ENCODE measurements at places on chromosomes 13 and 19.

DNA sequence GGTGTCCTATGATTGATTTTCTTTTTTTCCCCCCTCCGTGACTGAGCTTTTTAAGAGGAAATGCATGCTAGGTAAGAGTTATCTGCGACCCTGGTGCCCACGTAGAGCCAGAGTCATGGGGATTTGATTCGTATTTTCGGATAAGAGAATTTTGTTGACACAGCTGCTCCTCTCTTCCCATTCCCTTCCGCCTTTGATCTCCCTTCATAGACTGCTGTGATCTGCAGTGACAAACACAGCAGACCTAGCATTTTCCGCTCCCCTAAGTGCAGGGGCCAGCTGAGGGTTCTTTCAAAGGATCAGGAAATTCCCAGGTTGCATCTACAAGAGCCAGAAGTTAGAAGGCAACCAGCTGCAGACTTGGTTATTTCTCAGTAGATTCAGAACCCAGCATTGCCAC, 70.5 kb downstream of the ZNF568 start:
- H3K36me3 ChIP-seq, result no peaks in the 10 kb centered on the region
- no peak overlapping the region for H3K27ac ChIP-seq
- DNase-seq, result no peak
- no peak overlapping the region for H3K4me3 ChIP-seq
- H3K27me3 ChIP-seq, result no peaks in the 10 kb centered on the region
- H3K4me1 ChIP-seq, result no peaks in the 10 kb centered on the region

DNA sequence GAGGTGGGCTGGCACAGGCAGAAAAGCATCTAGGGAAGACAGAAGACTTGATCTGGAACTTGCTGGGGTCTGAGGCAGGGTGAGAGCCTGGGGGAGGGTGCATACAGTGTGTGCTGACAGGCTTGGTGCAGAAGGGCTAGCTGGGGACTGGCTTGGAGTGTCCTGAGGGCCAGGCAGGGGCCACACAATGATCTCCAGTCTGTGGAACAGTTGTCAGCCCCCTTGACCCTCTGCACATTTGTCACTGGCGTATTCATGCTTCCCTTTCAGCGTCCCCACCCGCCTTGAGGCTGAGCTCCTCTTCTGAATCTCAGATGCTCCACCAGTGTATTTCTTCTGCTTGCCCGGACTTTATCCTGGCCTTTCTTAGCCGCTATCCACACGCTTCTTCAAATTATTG, 2.8 kb upstream of the MICU2 start:
- H3K36me3 ChIP-seq, result no peaks in the 10 kb centered on the region
- DNase-seq, result no peak
- no peak overlapping the region for H3K27ac ChIP-seq
- no peaks in the 10 kb centered on the region for H3K4me1 ChIP-seq
- no peak overlapping the region for H3K4me3 ChIP-seq

GRCh38 chr13:49980266-49980665, 16.6 kb upstream of the TRIM13 start:
- no peak for DNase-seq
- no peak overlapping the region for H3K4me3 ChIP-seq
- no peaks in the 10 kb centered on the region for H3K4me1 ChIP-seq
- no peak overlapping the region for H3K27ac ChIP-seq

DNA sequence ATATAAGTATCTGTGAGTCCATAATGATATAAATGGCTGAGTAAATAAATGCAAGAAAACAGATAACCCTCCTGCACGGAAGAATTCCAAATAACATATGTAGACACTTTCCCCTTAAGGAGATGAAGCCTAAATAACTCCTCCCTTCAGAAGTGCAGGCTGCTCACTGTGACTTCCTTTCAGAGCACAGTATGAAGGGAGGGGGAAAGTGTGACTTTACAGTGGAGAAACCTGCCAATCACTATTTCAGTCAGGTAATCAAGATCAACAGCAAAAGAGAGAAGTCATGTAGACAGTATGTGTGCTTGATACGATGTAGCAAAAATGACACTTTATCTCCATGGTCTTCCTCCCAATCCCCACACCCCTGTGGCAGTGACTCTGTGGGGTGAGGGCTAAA, 7.1 kb downstream of the GGACT start:
- no peaks in the 10 kb centered on the region for H3K36me3 ChIP-seq
- no peaks in the 10 kb centered on the region for H3K4me1 ChIP-seq
- H3K27me3 ChIP-seq, result no peaks in the 10 kb centered on the region
- DNase-seq, result no peak
- no peak overlapping the region for H3K27ac ChIP-seq

GRCh38 chr13:81058211-81058915, 717.4 kb upstream of the SPRY2 start:
- peaks cover 9% of the 10 kb centered on the region for H3K4me1 ChIP-seq
- H3K36me3 ChIP-seq, result no peaks in the 10 kb centered on the region
- no peak overlapping the region for H3K27ac ChIP-seq
- no peak for DNase-seq
- no peak overlapping the region for H3K4me3 ChIP-seq
- no peaks in the 10 kb centered on the region for H3K27me3 ChIP-seq

- peaks cover 10% of the 10 kb centered on the region for H3K36me3 ChIP-seq
- H3K27ac ChIP-seq, result peak overlapping the region; percentile 30
- H3K4me3 ChIP-seq, result no peak overlapping the region
- DNase-seq, result peak; percentile 58
- H3K27me3 ChIP-seq, result no peaks in the 10 kb centered on the region
Measured at GRCh38 chr19:50794876-50795663, 4.9 kb downstream of the ACP4 start.

DNA sequence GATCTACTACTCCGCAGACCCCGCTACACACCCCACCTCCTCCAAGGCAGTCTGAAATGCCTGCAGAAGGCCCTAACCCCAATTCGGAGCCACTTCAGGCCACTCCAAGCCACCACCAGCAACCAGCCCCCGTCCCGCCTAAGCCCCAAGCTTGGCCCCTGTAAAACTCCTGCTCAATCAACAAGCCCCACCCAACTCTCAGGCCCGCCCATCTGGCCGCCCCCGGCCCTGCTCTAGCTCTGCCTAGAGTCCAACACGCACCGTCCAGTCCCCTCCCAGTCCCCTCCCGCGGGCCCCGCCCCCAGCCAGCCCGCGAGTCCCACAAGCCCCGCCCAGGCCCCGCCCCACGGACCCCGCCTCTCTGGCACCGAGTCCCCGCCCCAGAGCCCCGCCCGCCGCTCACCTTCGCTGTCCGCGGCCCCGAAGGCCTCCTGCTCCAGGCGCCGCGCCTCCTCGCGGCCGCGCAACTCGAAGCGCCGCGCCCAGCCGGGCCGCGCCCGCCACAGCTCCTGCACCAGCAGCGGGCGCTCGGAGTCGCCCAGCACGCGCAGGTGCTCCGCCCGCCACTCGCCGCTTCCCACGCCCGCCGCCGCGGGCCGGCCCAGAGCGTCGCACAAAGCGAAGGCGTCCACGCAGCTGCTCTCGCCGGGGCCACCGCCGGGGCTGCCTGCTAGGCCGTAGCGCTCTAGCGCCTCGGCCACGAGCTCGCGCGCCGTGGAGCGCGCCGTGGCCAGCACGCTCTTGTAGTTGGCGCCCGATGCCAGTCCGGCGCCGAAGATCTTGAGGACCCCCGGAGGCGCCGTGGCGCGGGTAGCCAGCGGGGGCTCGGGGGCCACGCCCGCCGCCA, 1.6 kb downstream of the RASIP1 start:
- H3K27me3 ChIP-seq, result no peaks in the 10 kb centered on the region
- DNase-seq, result peak; percentile 99
- peaks cover 22% of the 10 kb centered on the region for H3K4me1 ChIP-seq
- no peaks in the 10 kb centered on the region for H3K36me3 ChIP-seq

DNA sequence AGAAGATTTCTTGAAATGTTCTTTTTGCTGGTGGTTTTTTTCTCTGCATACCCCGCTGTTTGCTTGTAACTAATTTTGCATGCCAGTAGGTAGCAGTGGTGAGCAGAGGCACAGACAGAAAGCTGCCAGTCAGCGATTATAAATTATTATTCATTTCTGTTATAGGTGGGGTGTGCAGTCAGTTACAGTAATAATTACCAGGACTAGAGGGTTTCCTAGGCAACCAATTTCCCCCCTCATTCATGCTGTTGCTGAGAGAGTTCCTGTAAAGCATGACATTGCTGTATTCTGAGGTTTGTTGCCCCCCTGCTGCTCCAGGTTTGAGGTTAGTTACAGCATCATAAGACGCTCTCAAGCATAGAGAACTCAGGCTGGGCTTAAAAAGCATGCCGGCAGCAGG, 104.5 kb downstream of the URI1 start:
- no peaks in the 10 kb centered on the region for H3K27me3 ChIP-seq
- no peak overlapping the region for H3K4me3 ChIP-seq
- no peak for DNase-seq

GRCh38 chr13:104854007-104854406, 1681.5 kb downstream of the EFNB2 start:
- no peak overlapping the region for H3K27ac ChIP-seq
- no peak for DNase-seq
- H3K36me3 ChIP-seq, result no peaks in the 10 kb centered on the region
- H3K4me3 ChIP-seq, result no peak overlapping the region
- no peaks in the 10 kb centered on the region for H3K4me1 ChIP-seq
- no peaks in the 10 kb centered on the region for H3K27me3 ChIP-seq

DNA sequence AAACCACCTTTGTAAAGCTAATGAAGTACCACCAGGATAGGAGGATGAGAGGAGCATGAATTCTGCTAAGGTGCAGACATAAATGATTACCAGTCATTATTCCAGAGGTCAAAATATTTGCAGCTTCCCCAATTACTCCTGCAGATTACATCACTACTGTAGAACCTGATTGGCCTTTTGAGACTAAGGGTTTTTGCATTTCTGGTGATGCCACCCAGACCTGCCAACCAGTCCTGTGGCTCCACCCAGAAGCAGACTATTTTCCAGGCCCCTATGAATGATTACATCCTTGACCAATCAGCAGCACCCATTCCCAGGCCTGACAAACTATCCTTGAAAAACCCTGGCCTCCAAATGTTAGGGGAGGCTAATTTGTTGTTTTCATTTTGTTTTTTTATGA, 11.2 kb upstream of the KCNC3 start:
- H3K36me3 ChIP-seq, result no peaks in the 10 kb centered on the region
- no peaks in the 10 kb centered on the region for H3K27me3 ChIP-seq
- H3K27ac ChIP-seq, result no peak overlapping the region
- DNase-seq, result no peak

DNA sequence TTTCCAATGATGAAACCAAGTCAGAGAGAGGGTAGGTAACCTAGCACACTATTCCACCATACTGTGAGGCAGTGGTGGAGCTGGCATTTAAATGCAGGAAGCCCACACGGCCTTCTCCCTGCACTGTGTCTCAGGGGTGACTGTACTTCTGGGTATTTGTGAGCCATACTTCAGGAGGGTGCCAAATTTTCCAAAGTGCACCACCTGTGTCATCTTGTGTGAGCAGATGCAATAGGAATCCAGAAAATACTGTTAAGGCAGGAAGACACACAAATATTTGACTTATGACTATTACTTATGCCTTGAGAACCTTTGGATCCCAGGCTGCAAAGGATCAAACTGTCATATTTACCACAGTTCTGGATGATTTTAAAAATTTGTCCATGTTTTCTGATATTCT, 17.3 kb downstream of the ZNF229 start:
- H3K27ac ChIP-seq, result no peak overlapping the region
- no peaks in the 10 kb centered on the region for H3K36me3 ChIP-seq
- no peaks in the 10 kb centered on the region for H3K27me3 ChIP-seq
- H3K4me1 ChIP-seq, result peaks cover 13% of the 10 kb centered on the region

DNA sequence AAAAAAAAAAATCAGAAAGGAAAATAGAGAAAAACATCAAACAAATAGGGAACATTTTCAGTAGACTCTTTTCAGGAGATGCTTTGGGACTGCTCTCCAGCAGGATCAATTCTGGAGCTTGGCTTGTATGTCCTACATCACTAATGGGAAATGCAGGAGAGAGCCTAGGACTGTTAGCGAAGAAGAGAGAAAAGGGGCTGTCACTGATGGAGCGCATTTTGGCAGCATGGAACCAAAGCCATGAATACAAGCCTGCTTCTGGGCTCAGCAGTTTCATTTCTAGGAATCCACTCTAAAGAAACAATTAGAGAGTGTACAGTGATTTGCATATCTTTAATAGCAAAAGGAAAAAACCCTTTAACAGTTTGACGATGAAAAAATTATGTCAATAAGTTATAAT, 203.9 kb downstream of the NUFIP1 start:
- peaks cover 8% of the 10 kb centered on the region for H3K4me1 ChIP-seq
- H3K27me3 ChIP-seq, result no peaks in the 10 kb centered on the region
- no peak overlapping the region for H3K4me3 ChIP-seq
- H3K36me3 ChIP-seq, result no peaks in the 10 kb centered on the region
- no peak overlapping the region for H3K27ac ChIP-seq

DNA sequence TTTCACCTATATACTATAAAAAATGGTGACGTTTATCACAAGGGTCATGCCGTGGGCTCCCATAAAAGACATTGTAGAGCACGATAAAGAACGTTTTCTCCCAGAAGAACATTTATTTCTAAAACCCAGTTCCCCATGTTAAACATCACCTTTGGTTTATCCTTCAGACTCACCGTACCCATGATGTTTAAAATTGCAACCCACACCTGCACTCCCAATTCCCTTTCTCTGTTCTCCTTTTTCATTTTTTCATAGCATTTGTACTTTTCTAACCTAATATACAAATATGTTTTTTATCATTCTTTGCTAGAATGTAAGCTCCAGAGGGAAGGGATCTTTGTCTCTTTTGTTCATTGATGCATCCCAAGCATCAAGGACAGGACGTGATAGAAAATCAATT, 2.0 kb downstream of the RCBTB2 start:
- H3K4me3 ChIP-seq, result no peak overlapping the region
- H3K27ac ChIP-seq, result no peak overlapping the region
- no peaks in the 10 kb centered on the region for H3K36me3 ChIP-seq
- no peaks in the 10 kb centered on the region for H3K27me3 ChIP-seq
- peaks cover 12% of the 10 kb centered on the region for H3K4me1 ChIP-seq

- H3K4me3 ChIP-seq, result no peak overlapping the region
- no peaks in the 10 kb centered on the region for H3K36me3 ChIP-seq
- DNase-seq, result no peak
- no peak overlapping the region for H3K27ac ChIP-seq
Measured at GRCh38 chr19:48819366-48819816, 8.6 kb upstream of the BCAT2 start.

GRCh38 chr19:33898062-33898677, 101.5 kb downstream of the KCTD15 start:
- DNase-seq, result no peak
- no peak overlapping the region for H3K27ac ChIP-seq
- no peaks in the 10 kb centered on the region for H3K27me3 ChIP-seq
- no peak overlapping the region for H3K4me3 ChIP-seq
- no peaks in the 10 kb centered on the region for H3K4me1 ChIP-seq
- H3K36me3 ChIP-seq, result no peaks in the 10 kb centered on the region

- no peaks in the 10 kb centered on the region for H3K36me3 ChIP-seq
- DNase-seq, result no peak
- H3K4me3 ChIP-seq, result no peak overlapping the region
- H3K27ac ChIP-seq, result no peak overlapping the region
Measured at GRCh38 chr19:9058905-9059667, 27.8 kb upstream of the OR1M1 start.

GRCh38 chr13:44292545-44292944, 81.1 kb upstream of the SERP2 start:
- no peak overlapping the region for H3K27ac ChIP-seq
- H3K27me3 ChIP-seq, result no peaks in the 10 kb centered on the region
- no peak overlapping the region for H3K4me3 ChIP-seq
- 0 out of 2 replicates have a peak, but pooled peaks cover 1% of the 10 kb centered on the region for H3K36me3 ChIP-seq
- H3K4me1 ChIP-seq, result peaks cover 10% of the 10 kb centered on the region
- no peak for DNase-seq

All from Caco-2 (cell line).